ENCODE measurements at places on chromosomes 7 and 10. TPM values are rescaled to one million over a fixed set of nuclear protein-coding genes. Genes with fewer than 3 reads are reported as not detected.

The HOXA2 gene
- total RNA-seq, result not detected

DNA sequence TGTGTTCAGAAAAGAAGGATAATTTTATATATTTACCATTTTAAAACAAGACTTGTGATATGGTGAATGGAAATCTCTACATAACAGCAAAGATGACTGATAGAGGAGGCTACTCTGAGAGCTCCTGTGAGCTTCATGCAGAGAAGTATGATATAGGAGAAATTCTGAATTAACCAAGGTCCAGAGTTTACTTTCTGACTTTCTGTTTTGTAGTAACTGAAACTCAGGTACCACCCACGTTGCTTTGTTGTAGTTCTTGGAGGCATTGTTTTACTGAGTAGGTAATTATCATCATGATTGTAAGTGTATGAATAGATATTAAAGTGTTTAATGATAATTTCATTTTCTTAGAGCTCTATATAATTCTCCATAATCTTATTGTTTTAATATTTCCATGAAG, 18.0 kb upstream of the SFR1 start:
- no peak for DNase-seq

DNA sequence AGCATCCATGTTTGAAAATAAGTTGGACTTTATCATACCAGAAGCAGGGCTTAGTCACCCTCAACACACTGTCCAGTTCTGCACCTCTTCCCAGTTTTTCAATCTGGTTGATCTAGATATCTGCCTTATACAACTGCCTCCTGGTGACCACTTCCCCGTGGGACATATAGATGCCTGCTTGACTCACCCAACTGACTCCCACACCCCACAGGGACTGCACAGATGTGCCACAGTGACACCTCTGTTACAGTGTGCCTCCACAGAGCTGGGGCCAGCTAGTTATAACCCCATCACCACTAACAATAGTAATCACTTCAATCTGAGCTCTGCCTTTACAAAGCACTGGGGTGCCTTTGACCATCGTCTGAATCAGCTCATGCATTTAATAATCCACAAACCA, 82.6 kb upstream of the AOAH start:
- no peak for DNase-seq

The CYP2C9 gene
- total RNA-seq, result not detected

DNA sequence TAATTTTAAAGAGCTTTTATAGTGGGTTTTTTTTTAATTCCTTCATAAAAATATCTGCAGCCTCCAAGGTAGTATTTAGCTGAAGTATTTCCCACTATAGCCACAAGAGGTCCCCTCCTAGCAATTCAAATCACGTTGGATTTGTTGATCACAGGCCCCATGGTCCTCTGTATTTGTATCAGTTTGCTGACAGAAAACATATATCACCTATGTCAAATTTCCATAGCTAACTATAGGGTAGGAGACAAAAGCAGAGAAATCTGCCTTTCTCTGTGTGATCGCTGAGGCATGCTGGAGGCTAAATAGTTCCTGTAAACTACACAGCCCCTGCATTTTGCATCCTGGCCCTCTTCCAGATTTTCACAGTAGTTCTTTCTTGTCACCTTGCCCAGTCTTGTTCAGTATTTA, 1.7 kb upstream of the CTNNA3 start:
- DNase-seq, result peak; percentile 17

DNA sequence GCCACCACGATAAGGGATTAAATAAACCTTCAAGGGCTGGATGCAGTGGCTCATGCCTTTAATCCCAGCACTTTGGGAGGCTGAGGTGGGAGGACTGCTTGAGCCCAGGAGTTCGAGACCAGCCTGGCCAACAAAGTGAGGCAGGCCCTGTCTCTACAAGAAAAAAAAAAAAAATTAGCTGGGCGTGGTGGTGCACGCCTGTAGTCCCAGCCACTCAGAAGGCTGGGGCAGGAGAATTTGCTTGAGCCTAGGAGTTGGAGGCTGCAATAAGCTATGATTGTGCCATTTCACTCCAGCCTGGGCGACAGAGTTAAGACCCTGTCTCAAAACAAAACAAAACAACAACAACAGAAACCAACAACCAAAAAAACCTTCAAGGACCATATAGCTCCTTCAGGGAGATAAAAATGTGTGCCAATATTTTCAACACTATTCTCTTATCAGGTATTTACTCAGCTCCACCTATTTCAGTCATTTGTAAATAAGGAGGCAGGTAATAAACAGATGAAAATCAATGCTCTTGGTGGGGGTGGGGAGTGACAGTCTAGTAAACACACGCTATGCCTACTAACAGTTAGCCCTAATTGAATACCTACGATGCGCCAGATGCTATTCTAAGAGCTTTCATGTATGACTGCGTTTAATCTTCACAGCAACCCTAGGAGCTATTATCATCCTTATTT, 13.2 kb downstream of the BAIAP2L1 start:
- DNase-seq, result no peak

The TACC2 gene
- 38.7 TPM for total RNA-seq

Measured in body of pancreas (tissue), 4 donors.